ENCODE measurements at places on chromosomes 12 and 14. TPM values are rescaled to one million over a fixed set of nuclear protein-coding genes. Genes with fewer than 3 reads are reported as not detected.

The IFNG-AS1 gene
- total RNA-seq, result not detected

The MYRFL gene
- not detected for total RNA-seq

The LRRIQ1 gene
- not detected for total RNA-seq

The CHFR gene
- 54.5 TPM for total RNA-seq

The CKAP4 gene
- total RNA-seq, result 39.4 TPM

The RBM23 gene
- 186 TPM for total RNA-seq

The FOXN4 gene
- not detected for total RNA-seq

The ERBB3 gene
- total RNA-seq, result 270 TPM

The TAS2R7 gene
- total RNA-seq, result not detected

The NFATC4 gene
- 58.0 TPM for total RNA-seq

The CD63 gene
- total RNA-seq, result 723 TPM

The MYL6B gene
- total RNA-seq, result 26.4 TPM

The NKX2-8 gene
- total RNA-seq, result not detected

The SYNE2 gene
- 491 TPM for total RNA-seq

The KLRC4 gene
- total RNA-seq, result not detected
